GM12891 (cell line): ENCODE measurements at places on chromosomes 4 and X.

GRCh38 chr4:44313702-44314101 lies 134.9 kb downstream of the KCTD8 start:
- no peak for DNase-seq

DNA sequence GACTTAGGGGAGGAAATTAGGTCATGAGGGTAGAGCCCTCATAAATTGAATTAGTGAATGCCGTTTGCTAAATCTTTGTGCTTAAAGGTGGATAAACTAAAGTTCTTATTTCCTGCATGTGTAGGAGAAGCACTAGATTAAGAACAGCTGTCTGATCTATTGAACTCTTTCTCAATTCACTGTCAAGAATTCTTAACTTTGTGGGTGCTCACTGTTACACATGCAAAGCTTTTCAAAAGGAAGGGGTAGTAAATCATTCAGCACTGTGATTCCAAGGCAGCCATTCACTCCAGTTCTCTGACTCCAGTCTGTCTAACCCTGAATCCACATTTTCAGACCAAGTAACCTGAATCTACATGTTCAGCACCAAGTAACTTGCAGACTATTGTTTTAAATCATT lies 1520.1 kb downstream of the PCDH18 start:
- no peak for DNase-seq

- DNase-seq, result no peak
These were observed 446.3 kb upstream of the FRG1 start for GRCh38 chr4:189494407-189494806.

- no peak for DNase-seq
These were observed 173.9 kb downstream of the CHIC2 start for GRCh38 chr4:53890461-53890860.

DNA sequence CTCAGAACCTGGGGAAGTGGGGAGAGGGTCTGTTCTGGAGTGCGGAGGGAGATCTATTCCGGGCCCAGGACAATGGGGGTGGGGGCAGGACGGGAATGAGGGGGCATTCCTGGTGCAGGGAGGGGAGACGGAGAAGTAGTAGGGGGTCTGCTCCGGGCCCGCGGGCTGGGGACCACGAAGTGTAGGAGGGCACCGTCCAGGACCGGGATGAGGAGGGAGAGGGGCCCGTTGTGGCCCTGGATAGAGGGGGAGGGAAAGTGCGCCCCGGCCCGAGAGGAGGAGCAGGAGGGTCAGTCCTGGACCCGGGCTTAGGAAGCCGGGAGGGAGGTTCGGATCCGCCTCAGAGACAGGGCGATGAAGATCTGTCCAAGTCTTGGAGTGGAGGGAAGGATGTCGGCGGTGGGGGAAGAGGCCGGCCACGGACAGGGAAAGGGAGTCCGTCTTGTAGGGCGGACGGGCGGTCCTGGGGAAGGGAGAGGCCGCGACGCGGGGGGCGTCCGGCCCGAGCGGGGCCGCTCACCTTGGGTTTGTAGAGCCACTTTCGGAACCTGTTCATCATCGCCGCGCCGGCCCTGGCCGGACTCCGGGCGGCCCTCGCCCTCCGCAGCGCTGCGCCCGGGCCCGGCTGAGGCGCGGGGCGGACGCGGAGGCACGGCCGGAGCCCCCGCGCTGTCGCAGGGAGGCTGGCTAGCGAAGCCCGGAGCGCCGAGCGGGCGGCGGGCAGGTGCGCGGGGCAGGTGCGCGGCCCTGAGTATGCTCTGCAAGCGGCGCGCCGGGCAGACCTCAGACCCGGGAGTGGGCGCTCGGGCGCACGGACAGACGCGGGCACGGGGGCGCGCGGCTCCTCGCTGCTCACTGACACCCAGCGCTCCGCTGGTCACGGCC lies at the start of gene ZFYVE28:
TSS of gene ZFYVE28 (minus strand) at position 881 of the 885 bp plus-strand sequence. CDS start at position 559, 322 bp downstream.
- DNase-seq, result peak; percentile 42

DNA sequence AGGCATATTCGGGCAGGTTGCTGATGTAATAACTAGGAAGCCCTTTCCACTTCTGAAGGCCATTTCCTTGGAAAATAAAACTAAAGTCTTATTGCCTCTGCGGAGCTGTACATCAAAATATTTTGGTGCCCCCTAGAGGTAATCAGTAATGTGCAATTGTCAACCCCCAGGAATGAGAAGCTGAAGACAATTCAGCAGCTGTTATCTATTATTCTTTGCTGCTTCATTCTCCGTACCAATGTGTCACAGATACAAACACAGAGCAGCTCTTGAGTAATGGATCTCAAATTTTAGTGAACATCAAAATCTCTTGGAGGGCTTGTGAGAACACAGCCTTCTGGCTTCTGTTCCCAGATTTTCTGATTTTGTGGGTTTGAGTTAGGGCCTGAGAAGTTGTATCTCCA lies 3.5 kb upstream of the SLIT2 start:
- no peak for DNase-seq

GRCh38 chr4:176791591-176792325 lies 964 bp downstream of the VEGFC start:
- DNase-seq, result no peak

GRCh38 chr4:174316546-174316945 lies 32.8 kb downstream of the CEP44 start:
- no peak for DNase-seq

- no peak for DNase-seq
These were observed at the start of gene LDB2 for GRCh38 chr4:16897991-16898827. Gene LDB2 (minus strand): TSS chr4:16898645.

DNA sequence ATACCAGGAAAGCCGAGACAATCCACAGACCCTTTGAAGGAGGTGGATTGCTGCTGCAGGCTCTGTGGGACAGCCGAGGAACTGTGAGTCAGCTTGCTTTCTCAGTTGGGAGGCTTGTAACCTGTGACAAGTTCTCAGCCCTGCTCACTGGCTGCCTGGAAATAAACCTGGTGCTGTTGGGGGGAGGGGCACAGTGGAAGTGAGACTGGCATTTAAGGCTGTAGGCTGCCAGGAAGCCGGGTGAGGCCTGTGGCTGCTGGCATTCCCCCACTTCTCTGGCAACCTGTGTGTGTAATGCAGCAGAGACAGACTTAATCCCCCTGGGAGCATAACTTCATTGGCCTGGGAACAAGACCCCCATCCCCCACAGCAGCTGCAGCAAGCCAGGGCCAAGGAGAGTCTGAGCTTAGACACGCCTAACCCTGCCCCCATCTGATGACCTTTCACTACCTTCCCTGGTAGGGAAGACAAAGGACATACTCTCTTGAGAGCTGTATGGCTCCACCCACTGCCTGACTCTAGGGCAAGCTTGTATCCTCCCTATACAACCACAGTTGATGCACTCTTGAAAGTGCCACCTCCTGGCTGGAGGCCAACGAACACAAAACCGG lies 64.1 kb downstream of the ALPK1 start:
- no peak for DNase-seq

GRCh38 chr4:91288702-91289311 lies 1015.0 kb upstream of the GRID2 start:
- DNase-seq, result no peak

- DNase-seq, result no peak
These were observed 124.9 kb downstream of the IQCM start for GRCh38 chr4:149690726-149691125.

- DNase-seq, result no peak
These were observed 390.1 kb downstream of the ANKRD50 start for GRCh38 chr4:124322234-124323065.

GRCh38 chr4:73607375-73608033 lies 12.7 kb downstream of the RASSF6 start:
- DNase-seq, result no peak

- no peak for DNase-seq
These were observed 32.1 kb downstream of the ZGRF1 start for GRCh38 chr4:112604589-112604988.
